ENCODE measurements at places on chromosomes 5 and 9.

- DNase-seq, result no peak
Measured at GRCh38 chr5:113354055-113354454, 80.7 kb downstream of the TSSK1B start.

DNA sequence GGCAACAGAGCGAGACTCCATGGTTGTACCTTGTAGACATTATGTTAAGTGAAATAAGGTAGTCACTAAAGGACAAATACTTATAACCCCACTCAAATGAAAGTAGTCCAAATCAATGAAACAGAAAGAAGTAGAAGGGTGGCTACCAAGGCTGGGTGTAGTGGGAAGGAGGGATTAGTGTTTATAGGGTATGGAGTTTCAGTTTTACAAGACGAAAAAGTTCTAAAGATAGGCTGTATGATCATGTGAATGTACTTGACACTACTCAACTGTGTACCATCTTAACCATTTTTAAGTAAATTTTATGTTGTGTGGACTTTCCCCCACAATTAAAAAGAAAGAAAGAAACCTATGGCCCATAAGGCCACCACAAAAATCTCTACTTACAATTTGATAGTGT, 32.2 kb downstream of the ALDH7A1 start:
- no peak for DNase-seq

GRCh38 chr9:30035761-30036160, 2348.7 kb upstream of the ACO1 start:
- DNase-seq, result no peak

- no peak for DNase-seq
Measured at GRCh38 chr5:100623719-100624118, 88.5 kb downstream of the FAM174A start.

GRCh38 chr5:127042593-127042992, 12.2 kb upstream of the MARCHF3 start:
- DNase-seq, result no peak

DNA sequence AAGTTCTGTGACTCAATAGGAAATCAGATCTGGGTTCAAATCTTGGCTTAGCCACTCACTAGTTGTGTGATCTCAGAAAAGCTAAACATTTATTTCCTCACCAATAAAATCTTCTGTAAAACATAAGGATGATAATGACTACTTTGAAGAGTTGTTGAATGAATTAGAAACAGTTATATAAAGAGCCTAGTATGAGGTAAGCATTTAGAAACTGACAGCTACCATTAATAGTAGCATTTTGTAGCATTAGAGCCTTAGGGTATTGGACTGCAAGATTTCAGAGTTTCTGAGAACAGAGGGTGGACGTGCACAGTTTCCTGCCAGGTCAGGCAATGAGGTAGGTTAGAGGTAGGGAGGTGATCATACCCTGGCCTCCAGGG, 293.2 kb downstream of the CWC27 start:
- DNase-seq, result no peak

DNA sequence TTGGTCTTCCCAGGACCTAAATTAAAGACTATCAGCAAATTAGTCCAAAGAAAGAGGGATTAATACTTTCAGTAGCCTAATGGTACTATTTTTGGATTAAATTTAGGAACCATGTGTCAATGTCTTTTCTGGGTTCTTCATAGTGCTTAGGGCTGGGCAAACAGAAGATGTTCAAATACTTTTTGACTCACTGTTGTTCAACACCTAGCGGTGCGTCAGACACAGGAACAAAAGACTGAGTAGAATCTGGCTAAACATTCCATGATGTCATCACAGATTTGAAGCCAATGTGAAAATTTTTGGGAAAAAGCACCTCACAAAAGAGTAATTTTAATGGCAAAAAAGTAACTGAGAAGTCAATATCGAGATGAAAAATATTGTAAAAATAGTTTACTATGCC, 544.4 kb downstream of the EFNA5 start:
- DNase-seq, result no peak

- no peak for DNase-seq
Measured at GRCh38 chr9:74783408-74783807, 104.3 kb downstream of the TRPM6 start.

- DNase-seq, result no peak
Measured at GRCh38 chr5:60488466-60489130, 211.4 kb downstream of the DEPDC1B start.

DNA sequence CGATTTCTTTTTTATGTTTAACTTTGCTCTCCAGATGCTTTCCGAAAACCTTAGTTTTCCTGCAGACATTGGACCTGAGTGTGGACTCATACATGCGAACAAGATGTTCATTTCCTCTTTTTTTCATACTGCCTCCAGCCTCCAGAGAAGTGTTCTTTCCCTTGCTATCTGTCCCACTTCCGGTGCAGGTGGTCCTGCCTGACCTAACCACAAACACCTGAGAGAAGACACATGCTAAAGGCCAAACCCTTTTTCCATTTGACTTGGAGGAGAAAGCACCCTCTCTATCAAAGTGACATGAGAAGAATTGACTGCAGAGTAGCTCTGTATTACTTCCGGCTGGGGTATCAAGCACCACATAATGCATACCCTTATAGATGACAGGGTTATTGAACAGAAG, 334.0 kb downstream of the ARHGEF28 start:
- DNase-seq, result no peak

DNA sequence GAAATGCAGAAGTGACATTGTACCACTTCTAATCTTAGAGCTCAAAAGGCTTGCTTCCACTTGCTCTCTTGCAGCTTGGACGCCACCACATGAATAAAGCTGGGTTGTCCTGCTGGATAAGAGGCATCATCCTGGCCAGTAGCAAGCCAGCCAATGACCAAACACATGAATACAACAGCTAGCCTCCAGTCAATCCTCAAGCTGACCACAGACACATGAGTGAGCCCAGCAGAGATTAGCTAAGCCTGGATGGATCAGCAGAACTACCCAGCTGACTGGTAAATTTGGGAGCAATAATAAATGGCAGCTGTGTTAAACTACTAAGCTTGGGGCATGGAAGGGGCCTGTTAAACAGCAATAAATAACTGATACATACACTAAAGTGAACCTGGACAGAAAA, 121.1 kb upstream of the SLC12A2 start:
- no peak for DNase-seq
